ENCODE measurements at places on chromosomes 11 and 22. TPM values are rescaled to one million over a fixed set of nuclear protein-coding genes. Genes with fewer than 3 reads are reported as not detected.
A peak's percentile ranks its signal among the peaks of the same experiment; 100 is the strongest.

DNA sequence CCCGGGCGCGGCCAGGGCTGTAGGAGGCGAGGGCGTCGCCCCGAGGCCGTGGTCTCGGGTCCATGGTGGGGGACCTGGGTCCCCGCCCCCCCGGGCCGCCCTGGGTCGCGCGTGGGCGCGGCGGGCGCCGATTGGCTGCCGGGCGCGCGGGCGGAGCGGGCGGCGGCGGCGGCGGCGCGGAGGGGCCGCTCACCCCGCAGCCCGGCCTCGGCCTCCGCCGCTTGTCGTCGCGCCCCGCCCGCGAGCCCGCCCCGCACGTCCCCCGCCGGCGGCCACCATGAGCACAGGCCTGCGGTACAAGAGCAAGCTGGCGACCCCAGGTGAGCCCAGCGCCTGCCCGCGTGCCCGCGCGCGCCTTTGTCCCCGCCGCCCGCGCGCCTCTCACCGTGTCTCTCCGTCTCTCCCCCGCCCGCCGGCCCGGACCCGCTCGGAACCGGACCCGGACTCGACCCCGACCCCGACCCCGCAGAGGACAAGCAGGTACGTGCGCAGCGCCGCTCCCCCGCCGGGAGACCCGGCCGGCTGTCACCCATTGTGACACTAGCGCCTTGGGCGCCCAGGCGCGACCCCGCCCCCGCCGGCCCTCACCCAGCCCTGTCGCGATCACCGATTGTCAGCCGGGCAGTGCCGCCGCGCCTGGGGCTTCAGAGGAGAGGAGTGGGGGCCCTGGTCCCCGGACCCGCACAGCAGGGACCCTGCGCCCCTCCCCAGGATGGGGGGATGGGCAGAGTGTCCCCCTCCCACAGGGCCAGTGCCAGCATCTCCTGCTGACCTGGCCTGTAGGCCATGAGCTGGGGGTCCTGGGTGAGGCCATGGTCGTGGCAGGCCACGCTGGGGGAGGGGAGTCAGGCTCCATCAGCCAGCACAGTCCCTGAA, at the start of gene SEPTIN5:
SEPTIN5 (plus strand) TSS at position 192 of the 876 bp plus-strand sequence; CDS start at position 278, 86 bp downstream.
- DNase-seq, result peak; percentile 50

DNA sequence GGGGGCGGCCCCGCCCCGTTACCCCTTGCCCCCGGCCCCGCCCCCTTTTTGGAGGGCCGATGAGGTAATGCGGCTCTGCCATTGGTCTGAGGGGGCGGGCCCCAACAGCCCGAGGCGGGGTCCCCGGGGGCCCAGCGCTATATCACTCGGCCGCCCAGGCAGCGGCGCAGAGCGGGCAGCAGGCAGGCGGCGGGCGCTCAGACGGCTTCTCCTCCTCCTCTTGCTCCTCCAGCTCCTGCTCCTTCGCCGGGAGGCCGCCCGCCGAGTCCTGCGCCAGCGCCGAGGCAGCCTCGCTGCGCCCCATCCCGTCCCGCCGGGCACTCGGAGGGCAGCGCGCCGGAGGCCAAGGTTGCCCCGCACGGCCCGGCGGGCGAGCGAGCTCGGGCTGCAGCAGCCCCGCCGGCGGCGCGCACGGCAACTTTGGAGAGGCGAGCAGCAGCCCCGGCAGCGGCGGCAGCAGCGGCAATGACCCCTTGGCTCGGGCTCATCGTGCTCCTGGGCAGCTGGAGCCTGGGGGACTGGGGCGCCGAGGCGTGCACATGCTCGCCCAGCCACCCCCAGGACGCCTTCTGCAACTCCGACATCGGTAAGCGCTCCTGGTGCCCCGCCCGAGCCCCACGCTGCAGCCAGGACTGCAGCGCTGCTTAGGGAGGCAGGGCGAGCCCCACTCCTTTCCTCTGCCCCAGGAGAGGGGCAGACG, at the start of gene TIMP3:
TIMP3 (plus strand) TSS at position 169 of the 700 bp plus-strand sequence; CDS start at position 466, 297 bp downstream.
- DNase-seq, result peak; percentile 96

- no peak for DNase-seq
Measured at GRCh38 chr11:125357551-125357950, 138.5 kb downstream of the FEZ1 start.

GRCh38 chr22:30116362-30117117, 36.3 kb downstream of the HORMAD2 start:
- no peak for DNase-seq

- DNase-seq, result no peak
Measured at GRCh38 chr11:117183724-117184349, 5.3 kb downstream of the SIDT2 start.

- DNase-seq, result no peak
Measured at GRCh38 chr11:67654225-67654624, 3.7 kb upstream of the ACY3 start.

GRCh38 chr11:66680966-66681645, 3.4 kb upstream of the RBM4B start:
- no peak for DNase-seq

GRCh38 chr11:74620531-74620930, 28.1 kb downstream of the POLD3 start:
- DNase-seq, result no peak

- no peak for DNase-seq
Measured at GRCh38 chr11:34508524-34508923, 5.1 kb downstream of the ELF5 start.

DNA sequence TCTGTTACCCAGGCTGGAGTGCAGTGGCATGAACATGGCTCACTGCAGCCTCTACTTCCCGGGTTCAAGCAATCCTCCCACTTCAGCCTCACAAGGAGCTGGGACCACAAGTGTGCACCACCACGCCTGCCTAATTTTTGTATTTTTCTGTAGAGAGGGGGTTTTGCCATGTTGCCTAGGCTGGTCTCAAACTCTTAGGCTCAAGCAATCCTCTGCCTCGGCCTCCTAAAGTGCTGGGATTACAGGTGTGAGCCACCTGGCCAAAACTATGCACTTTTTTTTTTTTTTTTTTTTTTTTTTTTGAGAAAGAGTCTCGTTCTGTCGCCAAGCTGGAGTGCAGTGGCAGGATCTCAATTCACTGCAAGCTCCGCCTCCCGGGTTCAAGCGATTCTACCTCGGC, 12.4 kb upstream of the CLDN5 start:
- DNase-seq, result no peak

GRCh38 chr11:2655834-2656622, 43.8 kb downstream of the KCNQ1OT1 start:
- no peak for DNase-seq

DNA sequence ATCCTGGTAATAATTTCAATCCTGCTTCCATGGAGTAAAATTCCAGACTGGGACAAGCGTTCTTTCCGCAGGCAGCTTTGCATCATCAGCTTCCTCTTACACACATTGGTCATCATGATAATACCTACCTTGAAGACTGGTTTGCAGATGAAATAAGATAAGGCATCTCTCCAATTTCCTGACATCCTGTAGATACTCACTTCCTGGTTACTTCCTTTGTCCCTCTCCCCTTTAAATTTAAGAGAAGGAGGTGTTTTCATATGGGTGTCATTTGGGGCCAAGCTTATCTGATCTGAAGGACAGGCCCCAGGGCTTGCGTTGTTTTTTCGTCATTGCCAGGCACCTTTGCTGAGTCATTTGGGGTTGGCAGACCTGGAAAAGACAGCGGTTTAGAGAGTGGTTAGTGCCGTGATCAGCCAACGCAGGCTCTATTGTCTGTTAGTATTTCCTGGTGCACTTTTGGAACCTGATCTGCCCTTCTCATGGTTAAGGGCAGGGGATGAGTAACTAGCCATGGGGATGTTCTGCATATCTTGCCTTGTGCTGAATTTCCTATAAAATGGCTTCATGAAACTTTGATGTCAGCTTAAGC, 24.1 kb downstream of the GRAMD1B start:
- DNase-seq, result no peak

DNA sequence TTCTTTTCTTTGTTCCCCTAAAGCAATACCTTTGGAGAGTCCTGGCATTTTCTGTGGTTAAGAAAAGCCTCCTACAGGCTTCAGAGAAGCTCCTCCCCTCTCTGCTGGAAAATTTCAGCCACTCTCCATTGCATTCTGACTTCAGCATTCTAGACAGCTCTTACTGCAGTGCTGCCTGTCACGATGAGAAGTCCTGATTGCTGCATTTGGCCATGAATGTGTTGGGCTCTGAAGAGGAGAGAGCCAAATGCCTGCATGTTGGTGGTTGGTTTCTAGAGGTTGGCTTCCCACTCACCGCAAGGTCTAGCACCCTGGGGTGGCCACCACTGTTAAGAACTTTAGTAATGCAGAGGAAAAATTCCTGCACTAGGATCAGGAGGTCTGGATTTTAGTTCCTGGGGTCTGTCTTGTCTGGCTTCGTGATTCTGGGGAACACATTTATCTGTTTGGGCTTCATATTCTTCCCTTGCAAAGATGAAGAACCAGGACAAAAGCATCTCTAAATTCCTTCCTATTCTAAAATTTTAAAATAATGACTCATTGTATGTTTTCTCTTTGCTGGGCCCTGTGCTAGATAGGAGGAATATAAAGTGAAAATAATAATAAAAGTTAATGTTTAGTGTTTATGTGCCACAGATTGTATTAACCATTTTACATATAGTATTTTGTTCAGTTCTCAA, 38.1 kb downstream of the COA4 start:
- no peak for DNase-seq

Gene TSKU
- total RNA-seq, result 17.2 TPM

Gene RTL10
- total RNA-seq, result 6.2 TPM

Gene IL18
- total RNA-seq, result 1.9 TPM

Gene DDX6
- total RNA-seq, result 117 TPM

Gene TRAF6
- 11.1 TPM for total RNA-seq

Gene BTG4
- not detected for total RNA-seq

Measured in Right ventricle myocardium superior (tissue), 1 donor.